ENCODE measurements at places on chromosomes 12 and 14.

DNA sequence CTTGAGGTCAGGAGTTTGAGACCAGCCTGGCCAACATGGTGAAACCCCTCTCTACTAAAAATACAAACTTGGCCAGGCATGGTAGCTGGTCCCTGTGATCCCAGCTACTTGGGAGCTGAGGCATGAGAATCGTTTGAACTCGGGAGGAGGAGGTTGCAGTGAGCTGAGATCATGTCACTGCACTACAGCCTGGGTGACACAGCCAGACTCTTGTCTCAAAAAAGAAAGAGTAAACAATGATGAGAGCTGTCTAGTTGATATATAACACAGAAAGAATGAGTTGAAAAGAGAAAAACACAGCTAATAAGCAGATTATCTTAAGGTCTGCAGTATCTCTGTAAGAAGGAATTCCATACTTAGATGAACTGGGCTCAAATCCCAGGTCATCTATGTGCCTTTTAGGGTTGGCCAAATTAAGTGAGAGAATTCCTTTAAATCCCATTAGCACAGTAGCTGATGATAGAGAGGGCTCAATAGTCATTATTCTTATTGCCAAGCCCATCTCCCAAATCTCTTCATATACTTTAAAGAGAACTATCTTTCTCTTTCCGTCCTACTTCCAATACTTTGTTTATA, 31.1 kb upstream of the STRAP start:
- peak; percentile 30 for DNase-seq

- no peak for DNase-seq
These were observed 333.5 kb downstream of the NAV3 start for GRCh38 chr12:78164154-78164553.

DNA sequence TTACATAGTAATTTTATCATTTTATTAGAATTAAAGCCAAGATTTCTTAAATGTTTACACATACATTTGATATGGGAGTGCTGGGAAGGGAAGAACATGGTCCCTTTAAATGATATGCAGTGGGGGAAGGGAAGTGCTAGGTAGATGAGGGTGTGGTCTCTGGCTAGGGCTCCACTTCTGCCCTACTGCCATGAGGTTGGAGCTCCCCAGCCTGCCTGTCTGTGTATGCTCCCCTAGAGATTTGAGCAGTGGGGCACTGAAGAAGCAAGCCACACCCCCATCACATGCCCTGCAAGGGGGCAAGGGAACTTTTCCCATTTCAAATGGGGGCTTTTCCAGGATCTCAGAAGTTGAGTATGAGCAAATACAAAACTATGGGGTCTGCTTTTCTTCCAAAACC, 25.5 kb downstream of the CLECL1 start:
- no peak for DNase-seq

GRCh38 chr14:88463318-88463717, 77.9 kb downstream of the SPATA7 start:
- no peak for DNase-seq

DNA sequence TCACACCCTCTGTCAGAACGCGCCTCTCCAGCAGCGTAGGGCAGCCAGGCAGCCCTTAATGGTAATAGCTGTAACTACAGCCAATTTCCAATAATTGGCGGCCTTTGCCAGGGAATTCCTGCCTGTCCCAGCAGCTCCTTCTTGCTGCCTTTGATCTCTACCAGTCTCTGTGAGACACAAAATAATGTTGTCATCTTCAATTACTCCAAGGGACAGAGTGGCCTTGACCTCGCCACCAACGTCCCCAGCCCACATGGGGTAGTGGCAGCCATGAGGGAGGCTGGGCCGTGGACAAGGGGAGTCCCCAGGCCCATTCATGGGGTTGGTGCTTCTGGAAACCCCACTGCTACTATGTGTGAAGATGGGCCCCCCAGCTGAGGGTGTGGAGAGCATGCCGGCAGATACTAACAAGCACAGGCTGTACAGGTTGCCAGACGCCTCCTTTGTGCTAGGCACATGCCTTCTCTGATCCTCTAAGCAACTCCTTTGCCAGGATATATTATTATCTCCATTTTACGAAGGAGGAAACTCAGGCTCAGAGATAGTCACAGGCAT, 17.4 kb upstream of the CLMN start:
- no peak for DNase-seq

GRCh38 chr12:68229956-68230355, 4.3 kb upstream of the IL26 start:
- DNase-seq, result no peak

- no peak for DNase-seq
These were observed 20.2 kb upstream of the PPP1R13B start for GRCh38 chr14:103867523-103867953.

GRCh38 chr14:64945431-64946178, 3.1 kb upstream of the GPX2 start:
- no peak for DNase-seq

- no peak for DNase-seq
These were observed 20.1 kb upstream of the RIN3 start for GRCh38 chr14:92493492-92493891.

GRCh38 chr12:71240946-71241345, 83.1 kb upstream of the TSPAN8 start:
- no peak for DNase-seq

GRCh38 chr12:52360663-52361271, 6.5 kb downstream of the KRT85 start:
- DNase-seq, result no peak

GRCh38 chr12:76069339-76069738, 15.1 kb downstream of the NAP1L1 start:
- DNase-seq, result no peak

GRCh38 chr12:5565933-5566599, 134.2 kb downstream of the NTF3 start:
- peak; percentile 36 for DNase-seq

DNA sequence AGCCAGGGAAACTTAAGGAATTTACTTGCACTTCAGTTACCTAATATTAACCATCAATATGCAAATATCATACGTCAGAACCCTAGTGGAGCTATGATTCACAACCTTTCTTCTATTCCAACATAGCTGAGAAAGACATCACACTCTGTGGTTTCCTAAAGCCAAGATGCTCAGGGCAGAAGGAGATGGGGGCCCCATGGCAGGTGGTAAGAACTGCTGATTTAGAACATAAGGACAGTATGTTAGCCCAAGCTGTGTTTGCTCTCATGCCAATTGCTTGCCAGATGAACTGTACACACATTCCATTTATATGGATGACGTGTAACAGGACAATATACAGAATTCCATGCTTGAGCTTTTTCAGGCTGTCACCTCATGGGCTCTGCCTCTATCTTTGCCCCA, 34.6 kb downstream of the HECTD4 start:
- peak; percentile 55 for DNase-seq

- peak; percentile 79 for DNase-seq
These were observed 215.4 kb upstream of the RTL1 start for GRCh38 chr14:101118746-101119591.

DNA sequence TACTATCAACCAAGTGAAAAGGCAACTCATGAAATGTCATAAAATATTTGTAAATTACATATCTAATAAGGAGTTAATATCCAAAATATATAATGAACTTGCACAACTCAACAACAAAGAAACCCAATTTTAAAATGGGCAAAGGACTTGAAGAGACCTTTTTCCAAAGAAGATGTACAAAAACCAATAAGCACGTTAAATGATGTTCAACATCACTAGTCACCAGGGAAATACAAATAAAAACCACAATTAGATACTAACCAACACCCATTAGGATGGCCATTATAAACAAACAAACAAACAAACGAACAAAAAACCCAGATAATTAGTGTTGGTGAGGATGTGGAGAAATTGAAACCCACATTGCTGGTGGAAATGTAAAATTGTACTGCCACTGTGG, 92.3 kb upstream of the ARID2 start:
- no peak for DNase-seq

DNA sequence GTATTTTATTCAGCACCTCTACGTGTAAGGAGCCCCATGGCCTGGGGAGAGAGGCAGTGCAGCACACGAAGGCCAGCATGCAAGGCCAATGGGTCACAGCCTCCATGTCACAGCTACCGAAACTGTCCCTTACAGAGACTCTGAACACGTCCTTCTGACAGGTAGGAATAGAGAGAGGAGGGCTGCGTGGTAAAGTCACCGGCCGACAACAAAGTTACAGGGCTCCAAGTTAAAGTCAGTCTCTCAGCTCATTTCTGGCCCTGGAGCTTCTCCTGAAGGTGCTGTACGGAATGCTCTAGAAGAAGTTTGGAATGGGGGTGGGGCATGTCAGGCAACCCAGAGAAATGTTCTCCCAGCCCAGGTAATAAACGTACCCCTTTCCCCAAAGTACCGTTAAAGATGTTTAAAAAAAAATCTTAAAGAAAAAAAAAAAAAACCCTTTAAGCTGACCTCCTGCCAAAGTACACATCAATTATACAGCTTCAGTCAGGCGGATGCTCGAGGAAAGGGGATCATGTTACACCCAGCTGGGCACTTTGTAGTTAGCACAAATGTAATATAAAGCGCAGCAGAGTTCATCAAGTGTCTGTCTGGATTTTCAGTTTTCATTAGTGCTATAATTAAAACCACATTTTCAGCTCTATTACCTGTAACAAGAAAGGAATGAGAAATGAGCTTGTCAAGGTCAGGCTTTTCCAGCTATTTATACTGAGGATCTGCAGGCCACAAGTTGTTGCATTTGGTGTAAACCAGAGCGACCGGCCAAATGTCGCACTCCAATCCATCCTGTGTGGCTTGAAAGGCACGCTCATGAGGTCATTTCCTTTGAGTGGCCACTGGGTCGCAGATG, 53.3 kb upstream of the CDKN3 start:
- DNase-seq, result no peak

DNA sequence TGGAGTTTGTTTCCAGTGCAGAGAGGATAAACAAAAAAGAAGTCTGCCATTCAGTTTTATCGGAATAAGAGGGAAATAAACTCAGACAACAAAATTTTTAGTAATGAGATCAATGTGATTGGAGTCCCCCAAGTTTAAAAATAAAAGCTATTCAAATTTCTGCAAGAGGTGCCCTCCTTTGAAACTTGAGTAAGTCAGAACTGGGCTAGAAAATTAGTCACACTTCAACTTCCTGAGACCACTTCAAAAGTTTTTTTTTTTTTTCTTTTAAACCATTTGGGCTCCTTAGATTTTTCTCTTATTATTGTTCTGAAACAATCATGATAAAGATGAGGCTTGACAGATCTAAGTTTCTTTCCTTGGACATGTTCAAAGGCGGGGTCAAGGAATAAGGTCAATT, 3.2 kb downstream of the DACT1 start:
- no peak for DNase-seq

DNA sequence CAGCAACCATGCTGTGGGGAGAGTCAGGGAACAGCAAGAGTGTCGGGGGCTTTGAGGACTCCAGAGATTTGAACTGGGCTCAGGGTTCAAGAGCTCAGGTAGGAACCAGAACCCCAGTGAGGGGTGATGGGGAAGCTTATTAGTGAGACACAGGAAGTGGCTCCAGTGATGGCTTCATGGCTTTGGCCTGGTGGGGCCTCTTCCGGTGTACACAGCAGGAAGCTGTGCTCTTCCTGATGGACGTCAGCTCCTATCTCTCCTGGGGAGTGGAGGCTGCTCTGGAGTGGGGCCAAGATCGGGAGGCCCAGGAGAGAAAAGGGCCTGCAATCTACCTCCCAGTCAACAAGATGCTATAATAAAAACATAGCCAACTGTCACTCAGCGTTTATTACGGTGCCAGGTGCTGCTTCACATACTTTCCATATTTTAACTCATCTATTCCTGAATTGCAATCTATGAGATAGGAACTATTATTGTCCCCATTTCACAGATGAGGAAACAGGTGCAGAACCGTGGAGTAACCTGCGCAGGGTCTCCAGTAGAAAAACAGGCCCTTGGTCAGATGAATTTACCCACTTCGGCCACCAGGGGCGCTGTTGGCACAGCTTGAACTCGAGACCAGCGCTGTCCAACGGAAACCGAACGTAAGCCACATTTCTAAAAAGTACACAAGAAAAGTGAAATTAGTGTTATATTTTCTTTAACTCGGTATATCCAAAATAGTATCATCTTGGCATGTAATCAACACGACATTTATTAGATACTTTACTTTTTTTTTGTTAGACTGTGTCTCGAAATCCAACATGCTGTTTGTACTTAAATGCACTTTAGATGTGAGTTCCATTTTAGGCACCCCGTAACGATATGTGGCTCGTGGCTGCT, 63.6 kb upstream of the DLK1 start:
- peak; percentile 84 for DNase-seq

GRCh38 chr14:38074081-38074480, 133.6 kb upstream of the SSTR1 start:
- DNase-seq, result no peak

GRCh38 chr12:68462803-68463202, 130.6 kb upstream of the MDM1 start:
- DNase-seq, result no peak

- DNase-seq, result no peak
These were observed 9.3 kb downstream of the PAPLN start for GRCh38 chr14:73246387-73247150.

DNA sequence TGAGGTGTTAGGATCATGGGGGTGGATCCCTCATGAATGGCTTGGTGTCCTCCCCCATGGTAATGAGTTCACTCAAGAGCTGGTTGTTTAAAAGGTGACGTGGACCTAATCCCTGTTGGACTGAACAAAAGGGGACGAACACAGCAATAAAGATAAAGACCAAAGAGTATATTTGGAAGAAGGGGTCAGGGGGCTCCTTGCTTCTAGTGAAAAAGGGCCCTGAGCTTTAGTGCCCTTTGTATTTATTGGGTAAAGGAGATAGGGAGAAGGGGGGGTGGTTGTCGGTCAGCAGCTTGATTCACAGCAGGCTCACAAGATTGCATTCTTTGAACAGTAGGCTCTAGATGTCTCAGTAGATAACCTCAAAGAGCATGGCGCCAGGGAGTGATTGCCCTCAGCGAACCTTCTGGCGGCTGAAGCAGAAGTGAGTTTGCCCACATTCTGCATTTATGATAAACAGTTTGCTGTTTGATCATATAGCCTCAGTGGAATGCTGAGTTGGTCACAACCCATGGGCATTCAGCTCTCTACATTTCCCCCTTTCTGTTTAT, 25.9 kb upstream of the MAPKAPK5 start:
- no peak for DNase-seq

GRCh38 chr14:72810201-72810600, 83.7 kb downstream of the DPF3 start:
- DNase-seq, result no peak

DNA sequence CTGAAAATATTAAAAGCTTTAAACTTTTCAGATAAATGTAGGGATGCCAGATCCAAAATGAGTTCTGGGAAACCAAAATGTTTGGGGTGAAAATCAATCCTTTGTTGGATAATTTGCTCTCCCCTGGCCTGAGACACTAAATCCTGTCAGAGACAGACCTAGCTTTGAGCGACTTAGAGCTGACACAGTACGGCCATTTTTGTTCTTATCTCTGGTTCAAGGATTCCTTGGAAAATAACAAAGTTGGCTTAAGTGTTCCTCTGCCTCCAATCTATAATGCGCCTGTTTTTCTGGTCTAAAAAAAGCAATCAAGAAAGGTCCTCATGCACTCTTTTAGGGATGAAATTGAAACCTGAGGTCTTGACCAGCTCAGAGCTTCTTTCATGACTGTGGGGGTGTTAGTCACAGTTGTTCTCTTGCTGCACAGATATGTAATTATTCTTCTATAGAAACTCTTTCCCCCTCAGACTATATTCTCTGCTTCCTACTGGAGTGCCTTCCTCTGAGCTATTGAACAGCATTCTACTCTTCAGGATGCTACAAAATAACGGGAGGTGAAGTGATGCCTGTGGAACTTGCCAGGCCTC, 52.3 kb upstream of the EGLN3 start:
- peak; percentile 86 for DNase-seq

All from umbilical cord (tissue), 2 donors.